Esophagus mucosa (tissue), 1 donor: ENCODE measurements at places on chromosomes 4 and X.

GRCh38 chr4:3486541-3487540, 23.7 kb downstream of the DOK7 start:
- ATAC-seq, result no peak

GRCh38 chr4:118180776-118181175, 146.5 kb downstream of the NDST3 start:
- no peak for ATAC-seq

- no peak for ATAC-seq
These were observed 775 bp downstream of the AMOT start for GRCh38 chrX:112839856-112840255.

- no peak for ATAC-seq
These were observed 25.8 kb downstream of the USP9X start for GRCh38 chrX:41110801-41111625.

DNA sequence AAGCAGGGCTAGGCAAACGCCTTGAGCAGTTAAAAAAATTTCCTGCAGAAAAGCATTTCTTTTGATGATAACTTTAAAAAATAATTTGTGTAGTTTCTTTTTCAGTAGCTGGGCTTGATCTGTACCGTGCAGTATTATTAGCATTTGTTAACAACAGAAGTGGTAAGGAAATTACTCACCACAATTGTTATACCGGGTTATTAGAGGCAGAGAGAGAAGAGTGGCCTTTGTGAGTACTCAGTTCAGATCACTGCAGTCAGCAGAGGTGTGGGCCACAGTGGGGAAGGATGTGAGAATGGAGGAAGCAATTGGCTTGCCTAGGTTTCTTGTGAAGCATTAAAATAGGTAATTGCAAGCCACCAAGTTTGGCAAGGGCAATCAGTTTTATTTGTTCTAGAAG, 14.3 kb upstream of the IL21 start:
- no peak for ATAC-seq
